Activated CD4-positive, alpha-beta T cell treated with anti-CD3 and anti-CD28 coated beads, Interleukin-2, Interleukin-4, amounts not matched to agents 100 ng/mL and 50 ng/mL, durations not matched to agents 16 hours and 8 hours (primary cell): ENCODE measurements at places on chromosomes 5 and 9.
A peak's percentile ranks its signal among the peaks of the same experiment; 100 is the strongest.

GRCh38 chr5:95075111-95075510 is 209.8 kb downstream of the MCTP1 start:
- DNase-seq, result no peak

DNA sequence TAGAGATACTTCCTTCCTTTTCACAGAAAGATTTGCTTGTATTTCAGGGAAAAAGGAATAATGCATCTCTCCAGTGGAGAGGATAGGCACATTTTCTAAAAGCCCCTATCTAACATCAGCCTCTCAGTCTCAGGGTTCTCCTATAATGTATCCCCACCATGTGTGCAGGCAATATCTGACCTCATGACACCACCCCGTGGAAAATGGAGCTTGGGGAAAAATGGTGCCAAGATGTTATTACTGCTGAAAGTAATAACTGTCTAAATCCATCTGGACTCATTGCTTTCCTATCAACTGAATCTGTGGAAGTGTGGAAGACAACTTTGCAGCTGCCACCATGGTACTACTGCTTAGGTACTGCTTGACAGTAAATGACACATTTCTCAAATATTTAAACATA is 574.3 kb downstream of the LRRC70 start:
- no peak for DNase-seq

DNA sequence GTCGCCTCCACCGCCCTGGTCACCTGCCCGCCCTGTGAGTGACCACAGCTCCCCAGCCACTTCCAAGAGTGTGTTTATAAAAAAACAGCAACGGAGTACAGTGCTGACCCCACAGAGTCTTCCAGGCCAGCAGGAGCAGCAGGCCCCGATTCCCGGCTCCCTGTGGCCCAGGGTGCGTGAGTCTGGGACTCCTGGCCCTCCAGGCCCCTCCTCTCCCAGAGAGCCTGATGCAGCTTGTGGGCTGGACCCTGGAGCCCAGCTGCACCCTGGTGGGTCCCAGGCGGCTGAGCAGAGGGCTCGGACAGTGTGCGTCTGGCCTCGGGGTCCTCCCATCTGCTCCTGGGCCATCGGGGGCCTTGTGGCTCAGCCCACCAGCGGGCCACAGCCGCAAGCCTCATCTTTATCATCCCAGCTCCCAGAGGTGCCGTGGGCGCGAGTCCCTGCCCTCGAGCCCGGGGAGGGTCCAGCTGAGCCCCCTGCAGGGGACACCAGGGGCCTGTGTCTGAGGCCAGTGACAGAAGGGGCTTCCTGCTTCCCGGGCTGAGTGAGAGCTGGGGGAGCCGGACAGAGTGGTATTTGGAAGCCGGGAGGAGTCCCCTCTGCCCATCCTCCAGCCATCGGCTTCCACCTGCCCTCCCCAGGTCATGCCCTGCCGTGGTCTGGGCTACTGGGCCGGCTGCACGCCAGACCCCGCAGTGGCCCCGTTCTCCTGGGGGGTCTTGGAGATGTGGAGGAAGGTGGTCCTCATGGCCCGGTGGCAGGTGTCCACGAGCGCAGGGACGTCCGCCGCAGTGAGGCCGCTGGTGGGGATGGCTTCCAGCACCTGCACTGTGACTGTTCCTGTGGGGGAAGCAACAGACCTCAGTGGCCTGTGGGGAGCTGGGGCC is 10.6 kb downstream of the EGFL7 start:
- no peak for DNase-seq

- DNase-seq, result no peak
Observed at GRCh38 chr5:11904265-11904906, at the start of gene CTNND2. Gene CTNND2, minus strand, starts transcription at chr5:11904446. Its CDS starts 593 bp downstream, at chr5:11903853.

DNA sequence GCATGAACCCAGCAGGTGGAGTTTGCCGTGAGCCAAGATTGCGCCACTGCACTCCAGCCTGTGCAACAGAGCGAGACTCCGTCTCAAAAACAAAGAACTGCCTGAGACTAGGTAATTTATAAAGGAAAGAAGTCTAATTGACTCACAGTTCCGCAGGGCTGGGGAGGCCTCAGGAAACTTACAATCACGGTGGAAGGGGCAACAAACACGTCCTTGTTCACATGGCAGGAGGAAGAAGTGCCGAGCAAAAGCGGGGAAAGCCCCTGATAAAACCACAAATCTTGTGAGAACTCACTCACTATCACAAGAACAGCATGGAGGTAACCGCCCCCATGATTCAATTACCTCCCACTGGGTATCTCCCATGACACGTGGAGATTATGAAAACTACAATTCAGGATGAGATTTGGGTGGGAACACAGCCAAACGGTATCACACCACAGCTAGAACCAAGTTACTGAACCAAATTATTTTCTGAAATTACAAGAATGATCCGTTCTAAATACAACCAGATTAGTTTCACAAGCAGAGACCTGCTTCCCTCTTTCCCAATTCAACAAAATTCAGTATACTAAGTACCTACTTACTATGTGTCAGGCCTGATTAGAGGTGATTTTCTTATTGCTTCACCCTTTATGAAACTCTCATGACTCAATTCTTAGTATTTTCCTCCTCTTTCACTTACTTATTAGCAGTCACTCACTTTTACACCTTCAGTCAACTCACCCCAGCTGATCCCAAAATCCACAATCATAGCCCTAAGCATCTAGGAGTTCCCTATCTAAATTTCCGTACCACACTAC is 8.4 kb downstream of the UBTD2 start:
- peak; percentile 78 for DNase-seq

GRCh38 chr5:107919361-107919760 is 248.6 kb upstream of the EFNA5 start:
- DNase-seq, result peak; percentile 24

DNA sequence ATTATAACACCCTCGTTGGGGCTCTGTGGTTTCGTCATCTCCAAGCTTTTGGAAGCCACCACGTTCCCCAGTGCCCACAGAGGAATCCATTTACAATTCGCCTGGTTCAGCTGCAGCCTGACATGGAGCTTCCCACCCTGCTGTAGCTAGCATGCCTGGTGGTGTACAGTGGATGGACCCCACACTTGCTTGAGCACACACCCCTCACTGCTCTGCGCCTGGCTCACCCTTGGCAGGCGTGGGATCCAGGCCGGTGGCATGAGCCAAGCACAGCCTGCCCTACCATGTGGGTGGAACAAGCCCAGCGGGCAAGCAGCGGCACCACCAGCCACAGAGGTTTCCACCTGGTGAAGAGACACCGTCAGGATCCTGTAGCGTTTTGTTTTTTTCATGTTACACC is 1045.7 kb upstream of the CDH9 start:
- no peak for DNase-seq

DNA sequence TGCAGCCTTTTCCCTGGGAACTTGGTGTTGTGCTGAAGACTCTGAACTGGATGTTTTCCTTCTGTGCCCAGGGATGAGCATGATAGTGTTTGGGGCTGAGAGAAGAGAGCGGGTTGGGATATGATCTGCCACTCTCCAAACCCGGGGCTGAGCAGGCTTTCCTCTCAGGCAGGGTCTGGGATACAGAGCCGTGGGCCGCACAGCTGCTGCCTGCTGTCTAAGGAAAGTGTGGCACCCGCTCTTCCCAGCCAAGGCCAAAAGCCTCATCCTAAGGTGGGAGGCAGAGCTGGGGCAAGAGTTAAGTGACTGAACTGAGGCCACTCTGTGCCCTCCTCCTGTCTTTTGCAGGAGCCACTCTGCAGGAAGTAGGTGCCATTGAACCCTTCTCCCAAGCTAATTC is 83.6 kb upstream of the PITX1 start:
- no peak for DNase-seq

DNA sequence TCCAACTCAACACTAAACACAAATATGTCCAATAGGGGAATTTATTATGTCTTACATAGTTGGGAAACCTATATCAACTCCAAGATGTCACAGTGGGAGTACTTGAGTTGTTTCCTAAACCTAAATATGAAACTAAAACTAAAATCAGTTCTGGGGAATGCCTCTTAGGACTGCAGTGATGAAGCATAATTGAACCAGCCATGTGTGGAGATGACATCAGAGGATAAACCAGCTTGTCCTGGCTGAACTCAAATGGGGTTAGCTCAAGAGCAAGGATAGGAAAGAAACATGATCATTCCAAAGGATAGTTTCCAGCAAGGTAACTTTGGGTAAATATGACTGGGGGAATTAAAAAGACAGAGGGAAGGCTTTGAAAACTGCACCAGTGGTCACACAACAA is 88.9 kb upstream of the PLPPR1 start:
- no peak for DNase-seq

DNA sequence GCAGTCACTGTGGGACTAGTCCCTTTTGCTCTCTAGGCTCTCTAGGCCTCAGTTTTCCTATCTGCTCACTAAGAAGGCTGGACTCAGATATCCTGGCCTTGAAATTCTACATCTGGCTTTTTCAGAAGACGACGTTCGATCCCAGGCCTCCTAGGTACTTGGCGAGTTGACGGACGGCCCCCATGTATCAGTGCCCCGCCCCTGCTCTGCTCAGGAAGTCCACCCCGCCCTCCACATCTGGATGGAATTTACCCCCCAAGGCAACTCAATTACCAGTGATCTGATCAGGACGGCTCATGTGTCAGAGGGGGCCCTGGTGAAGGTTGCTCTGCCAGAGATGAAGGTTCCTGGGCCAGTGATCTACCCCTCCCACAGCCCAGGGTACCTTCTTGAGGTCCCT is 44.1 kb upstream of the SYNPO start:
- no peak for DNase-seq

DNA sequence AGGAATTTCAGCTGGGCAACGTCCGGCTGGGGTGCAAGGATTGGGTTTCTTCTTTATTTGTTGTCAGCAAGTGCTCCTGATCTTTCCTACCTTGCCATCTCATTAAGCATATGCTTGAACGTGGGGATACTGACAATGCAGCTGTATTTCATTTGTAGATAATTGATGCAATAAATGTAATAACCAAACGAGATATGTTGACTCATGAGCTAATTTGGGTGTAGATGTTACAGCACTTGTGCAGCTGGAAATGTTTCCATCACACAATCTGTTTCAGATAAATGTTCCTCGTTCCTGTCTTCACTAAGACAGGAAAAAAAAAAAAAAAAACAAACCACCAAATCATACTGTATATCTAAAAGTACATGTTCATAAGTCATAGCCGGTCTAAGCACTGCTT is 123.8 kb downstream of the DMRT2 start:
- DNase-seq, result no peak

GRCh38 chr9:94734054-94734754 is 7.7 kb downstream of the AOPEP start:
- DNase-seq, result no peak

DNA sequence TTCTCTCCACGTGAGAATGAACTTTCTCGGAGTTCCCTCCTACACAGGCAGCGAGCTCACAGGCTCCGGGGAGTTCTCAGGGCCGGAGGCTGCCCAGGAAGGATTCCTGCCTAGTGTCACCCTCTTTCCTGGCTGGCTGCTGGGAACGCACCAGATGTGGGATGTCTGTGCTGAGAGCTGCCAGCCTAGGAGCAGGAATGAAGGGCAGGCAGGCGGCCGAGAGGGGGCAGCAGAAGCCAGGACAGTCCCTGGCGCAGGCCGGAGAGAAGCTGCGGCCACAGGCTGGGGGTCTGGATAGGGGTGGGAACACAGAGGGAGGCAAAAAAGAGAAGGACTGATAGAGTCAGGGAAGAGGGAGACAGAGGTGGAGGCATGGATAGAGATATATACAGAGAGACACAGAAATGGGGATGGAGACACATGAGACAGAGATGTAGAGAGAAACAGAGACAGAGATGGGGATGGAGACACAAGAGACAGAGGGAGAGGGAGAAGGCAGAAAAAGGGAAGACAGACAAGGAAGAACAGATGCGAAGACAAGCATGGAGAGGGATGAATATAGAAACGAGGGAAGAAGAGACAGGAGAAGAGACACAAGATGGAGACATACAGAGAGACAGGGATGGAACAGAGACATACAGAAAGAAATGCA is 25.3 kb upstream of the ENHO start:
- no peak for DNase-seq

- no peak for DNase-seq
Observed at GRCh38 chr5:16815432-16815831, 120.7 kb downstream of the MYO10 start.

- DNase-seq, result no peak
Observed at GRCh38 chr9:20044686-20045085, 255.8 kb upstream of the SLC24A2 start.

DNA sequence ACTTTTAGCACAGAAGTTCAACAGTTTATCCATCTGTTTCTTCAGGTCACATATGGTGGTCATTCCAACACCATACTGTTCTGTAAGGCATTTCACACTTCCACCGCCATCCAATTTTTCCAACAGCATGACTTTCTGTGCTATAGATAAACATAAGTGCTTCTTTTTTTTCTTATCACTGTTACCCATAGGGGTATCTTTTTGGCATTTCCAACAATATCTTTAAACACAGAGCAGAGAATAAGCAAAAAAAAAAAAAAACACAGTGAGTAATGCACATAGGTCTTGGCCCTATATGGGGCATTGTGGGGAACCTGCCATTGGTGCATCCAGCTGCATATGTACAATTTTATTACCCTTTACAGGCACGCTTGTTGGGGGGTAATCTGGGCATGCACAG is 12.2 kb upstream of the ZNF367 start:
- no peak for DNase-seq

- no peak for DNase-seq
Observed at GRCh38 chr9:69760278-69760610, 433 bp upstream of the PTAR1 start.

- no peak for DNase-seq
Observed at GRCh38 chr9:36935332-36935731, 98.7 kb downstream of the PAX5 start.

DNA sequence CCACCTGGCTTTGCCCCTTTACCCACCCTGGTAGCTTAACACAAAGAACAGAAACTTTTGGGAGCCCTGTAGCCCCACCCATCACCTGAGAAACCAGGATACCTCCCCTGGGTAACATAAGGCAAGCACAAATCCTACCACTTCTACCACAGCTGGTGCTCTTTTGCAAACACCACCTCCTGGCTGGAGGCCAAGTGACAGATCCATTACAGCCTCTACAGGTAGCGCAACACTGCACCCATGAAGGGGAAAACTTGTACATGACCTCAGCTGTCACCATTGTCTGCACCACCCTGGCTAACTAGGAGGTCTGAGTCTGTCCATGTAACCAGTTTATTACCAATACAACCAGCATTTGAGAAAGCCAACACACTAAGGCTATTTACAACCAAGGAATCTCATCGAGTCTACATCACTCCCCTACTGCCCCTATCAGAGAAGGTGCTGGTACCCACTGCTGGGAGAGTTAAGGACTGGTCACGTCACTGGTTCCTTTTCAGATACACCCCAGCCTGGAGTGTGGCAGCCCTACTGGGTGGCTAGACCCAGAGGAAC is 128.6 kb downstream of the PJA2 start:
- no peak for DNase-seq

- DNase-seq, result no peak
Observed at GRCh38 chr9:77019236-77019925, at the start of gene FOXB2. Gene FOXB2, plus strand, starts transcription at chr9:77019655. Its CDS starts 0 bp downstream, at chr9:77019655.
